Stimulated activated CD8-positive, alpha-beta memory T cell treated with anti-CD3 and anti-CD28 coated beads, Interleukin-15, amount 100 ng/mL, for 24 hours (primary cell): ENCODE measurements at places on chromosomes 4 and X.

DNA sequence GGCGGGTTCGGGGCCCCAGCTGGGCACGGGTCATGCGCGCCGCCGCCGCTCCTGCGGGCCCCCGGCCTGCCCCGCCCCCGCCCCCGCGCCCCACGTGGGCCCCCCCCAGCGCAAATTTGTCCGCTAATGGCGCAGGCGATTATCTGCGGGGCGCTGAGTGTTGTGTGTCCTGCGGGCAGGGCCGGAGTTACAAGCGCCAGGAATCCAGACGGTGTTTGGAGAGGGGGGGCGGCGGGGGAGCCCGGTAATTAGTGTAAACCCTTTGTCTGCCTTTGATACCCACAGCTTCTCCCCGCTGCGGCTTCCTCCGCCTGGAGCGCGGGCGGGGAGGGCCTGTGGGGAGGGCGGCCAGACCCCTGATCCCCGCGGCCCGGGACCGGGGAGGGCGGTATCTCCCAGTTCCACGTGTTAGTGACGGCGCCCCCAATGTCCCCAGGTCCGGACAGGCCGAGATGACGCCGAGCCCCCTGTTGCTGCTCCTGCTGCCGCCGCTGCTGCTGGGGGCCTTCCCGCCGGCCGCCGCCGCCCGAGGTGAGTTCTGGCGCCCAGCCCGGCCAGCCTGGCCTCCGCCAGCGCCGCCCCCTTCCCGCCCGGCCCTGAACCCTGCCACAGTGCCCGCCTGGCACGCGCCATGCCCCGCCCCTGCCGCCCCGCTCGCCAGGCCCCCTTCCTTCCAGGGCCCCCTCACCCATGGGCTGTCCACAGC is 761 bp downstream of the FGFRL1 start:
- DNase-seq, result no peak

DNA sequence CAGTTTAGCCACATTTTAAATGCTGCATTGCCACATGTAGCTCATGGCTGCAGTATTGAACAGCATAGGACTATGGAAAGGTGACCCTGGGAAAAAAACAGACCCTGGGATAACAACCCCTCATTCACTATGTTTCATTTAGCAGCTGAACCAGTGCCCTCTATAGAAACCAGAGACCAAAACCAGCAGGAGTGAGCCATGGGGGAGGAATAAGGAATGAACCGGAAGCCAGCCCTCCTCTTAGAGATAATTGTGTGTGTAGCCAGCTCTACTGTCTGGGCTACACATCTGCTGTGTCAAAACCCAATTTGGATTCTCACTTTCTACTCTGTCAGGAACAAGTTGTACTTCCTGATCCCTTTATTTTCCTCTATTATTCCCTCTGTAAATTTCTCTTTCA is 158.5 kb upstream of the S100G start:
- no peak for DNase-seq

- no peak for DNase-seq
Observed at GRCh38 chr4:154487145-154487544, 4.5 kb downstream of the DCHS2 start.

DNA sequence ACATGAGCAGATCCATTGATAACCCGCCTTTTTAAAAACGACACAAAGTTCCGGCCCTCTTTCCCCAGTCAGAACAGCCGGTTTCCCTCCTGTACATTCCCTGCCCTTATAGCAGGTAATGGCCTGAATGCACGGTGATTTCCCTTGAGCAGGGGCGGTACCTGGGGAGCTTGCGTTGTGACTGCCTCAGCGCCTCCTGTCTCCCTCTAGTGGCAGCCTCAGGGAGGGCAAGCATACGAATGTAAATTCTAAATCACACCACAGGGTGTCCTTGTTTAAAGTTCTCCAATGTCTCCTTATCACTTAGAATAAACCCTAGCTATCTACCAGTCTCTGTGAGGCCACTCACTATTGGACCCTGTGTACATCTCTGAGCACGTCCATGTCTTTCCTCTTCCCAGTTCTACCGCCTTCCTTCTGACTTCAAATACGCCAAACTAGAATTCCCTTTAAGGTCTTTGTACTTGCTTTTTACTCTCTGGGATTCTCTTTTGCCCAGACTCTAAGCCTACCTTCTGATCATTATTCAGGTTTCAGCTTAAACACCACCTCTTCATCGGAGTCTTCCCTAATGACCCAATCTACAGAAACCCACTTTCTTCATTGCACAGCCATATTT is 18.4 kb upstream of the LDB2 start:
- peak; percentile 37 for DNase-seq

DNA sequence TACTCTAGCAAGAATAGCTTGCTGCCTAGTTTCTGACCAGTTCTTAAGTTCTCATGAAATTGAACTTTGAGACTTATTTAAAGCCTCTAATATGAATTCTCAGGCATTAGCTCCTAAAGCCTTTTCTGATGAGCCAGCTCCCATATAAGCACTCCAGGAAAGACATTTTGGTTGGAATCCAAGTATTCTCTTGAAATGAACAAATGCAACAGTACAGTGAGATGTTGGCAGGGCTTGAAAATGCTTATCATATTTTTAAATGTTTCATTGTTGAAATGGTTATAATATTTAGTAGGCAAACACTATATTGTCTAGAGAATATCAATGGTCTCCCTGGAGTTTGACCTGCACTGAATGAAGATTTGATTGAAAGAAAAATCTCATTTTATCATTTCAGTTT is 240.3 kb downstream of the ANK2 start:
- DNase-seq, result no peak

- DNase-seq, result no peak
Observed at GRCh38 chr4:24736066-24736465, 59.3 kb upstream of the SOD3 start.

DNA sequence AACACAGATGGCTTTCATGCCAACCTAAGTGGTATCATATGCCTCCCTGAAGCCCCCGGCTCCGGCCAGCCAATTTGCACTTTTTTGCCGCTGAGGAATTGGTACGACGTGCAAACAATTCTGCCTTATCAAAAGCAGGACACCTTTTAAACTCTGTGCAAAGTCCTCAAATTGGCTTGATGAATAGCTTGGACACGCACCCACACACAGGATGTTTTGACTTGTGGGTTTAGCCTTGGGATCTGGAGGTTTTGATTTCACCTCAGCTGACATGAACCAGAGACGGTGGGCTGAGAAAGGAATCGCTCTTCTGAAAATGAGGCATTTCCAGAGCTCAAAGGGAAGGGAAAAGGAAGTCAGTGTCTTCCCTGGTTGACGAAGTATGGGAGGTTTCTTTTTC is 110.8 kb upstream of the SHOX start:
- DNase-seq, result no peak

DNA sequence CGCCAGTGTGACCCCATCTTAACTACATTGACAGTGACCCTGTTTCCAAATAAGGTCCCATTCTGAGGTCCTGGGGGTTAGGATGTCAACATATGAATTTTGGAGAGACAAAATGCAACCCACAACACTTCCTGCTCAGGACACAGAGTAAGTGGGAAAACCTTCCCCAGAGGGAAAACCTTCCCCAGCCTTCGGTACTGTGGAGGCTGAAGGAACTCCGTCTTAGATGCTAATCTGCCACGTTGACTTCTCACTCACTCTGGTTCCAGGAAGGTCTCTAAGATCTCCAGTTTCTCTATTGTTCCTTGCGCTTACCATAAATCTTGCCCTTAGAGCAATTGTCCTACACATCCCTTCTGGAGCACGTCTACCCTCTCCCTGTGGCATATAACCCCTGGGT is 29.7 kb upstream of the HMX1 start:
- DNase-seq, result no peak

DNA sequence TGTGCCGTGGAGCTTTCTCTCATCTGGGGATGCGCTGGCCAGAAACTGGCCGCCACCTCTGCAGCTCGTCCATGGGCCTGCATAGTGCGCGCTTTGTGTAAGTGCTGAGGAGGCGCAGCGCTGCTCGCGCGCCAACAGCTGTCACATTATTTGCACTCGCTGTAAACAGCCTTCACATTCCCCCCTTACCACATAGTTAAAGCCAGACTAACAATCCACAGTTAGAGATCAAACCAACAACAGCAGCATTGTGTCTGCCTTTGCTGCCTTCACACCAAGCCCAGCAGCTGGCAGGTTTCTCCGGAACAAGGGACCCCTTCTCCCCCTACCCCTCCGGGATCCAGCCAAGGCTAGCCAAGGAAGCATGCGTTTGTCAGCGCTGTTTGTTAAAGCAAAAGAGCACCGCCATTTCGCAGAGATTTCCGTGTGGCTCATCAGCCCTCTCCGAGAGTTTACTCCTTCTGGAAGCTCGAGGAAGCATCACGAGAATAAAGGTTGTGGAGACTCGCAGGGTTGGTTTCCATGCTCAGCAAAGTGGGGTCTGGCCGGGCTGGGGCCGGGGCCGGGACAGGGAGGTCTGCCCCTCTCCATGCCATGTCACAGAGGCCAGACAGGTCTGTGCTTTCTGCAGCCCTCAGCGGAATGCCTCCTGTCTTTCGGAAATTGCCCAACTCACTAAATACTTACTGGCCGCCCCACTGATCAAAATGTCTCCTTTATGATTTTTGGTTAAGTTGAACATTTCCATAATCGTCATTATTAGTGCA is 11.0 kb downstream of the BCOR start:
- no peak for DNase-seq

GRCh38 chr4:96316776-96317175 is 476.9 kb downstream of the PDHA2 start:
- no peak for DNase-seq

- DNase-seq, result no peak
Observed at GRCh38 chr4:76504613-76505465, 69.8 kb downstream of the SHROOM3 start.

GRCh38 chr4:66949419-66949818 is 595.9 kb downstream of the CENPC start:
- no peak for DNase-seq

DNA sequence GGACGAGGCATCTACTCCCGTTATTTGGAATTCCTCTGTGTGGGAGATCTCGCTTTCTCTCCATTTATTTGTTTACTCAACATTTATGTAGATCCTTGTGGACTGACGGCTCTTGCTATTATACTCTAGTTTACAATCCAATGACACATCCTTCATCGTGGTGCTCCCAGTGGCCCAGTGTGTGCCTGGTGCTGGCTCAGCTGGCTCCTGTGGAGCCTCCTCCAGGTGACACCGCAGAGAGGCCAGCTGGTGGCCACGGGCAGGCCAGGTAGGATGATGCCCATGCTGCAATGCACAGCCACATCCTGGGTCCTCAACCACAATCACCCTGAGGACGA is 84.0 kb upstream of the AFAP1 start:
- no peak for DNase-seq

GRCh38 chrX:5730556-5730955 is 498.1 kb downstream of the NLGN4X start:
- no peak for DNase-seq

DNA sequence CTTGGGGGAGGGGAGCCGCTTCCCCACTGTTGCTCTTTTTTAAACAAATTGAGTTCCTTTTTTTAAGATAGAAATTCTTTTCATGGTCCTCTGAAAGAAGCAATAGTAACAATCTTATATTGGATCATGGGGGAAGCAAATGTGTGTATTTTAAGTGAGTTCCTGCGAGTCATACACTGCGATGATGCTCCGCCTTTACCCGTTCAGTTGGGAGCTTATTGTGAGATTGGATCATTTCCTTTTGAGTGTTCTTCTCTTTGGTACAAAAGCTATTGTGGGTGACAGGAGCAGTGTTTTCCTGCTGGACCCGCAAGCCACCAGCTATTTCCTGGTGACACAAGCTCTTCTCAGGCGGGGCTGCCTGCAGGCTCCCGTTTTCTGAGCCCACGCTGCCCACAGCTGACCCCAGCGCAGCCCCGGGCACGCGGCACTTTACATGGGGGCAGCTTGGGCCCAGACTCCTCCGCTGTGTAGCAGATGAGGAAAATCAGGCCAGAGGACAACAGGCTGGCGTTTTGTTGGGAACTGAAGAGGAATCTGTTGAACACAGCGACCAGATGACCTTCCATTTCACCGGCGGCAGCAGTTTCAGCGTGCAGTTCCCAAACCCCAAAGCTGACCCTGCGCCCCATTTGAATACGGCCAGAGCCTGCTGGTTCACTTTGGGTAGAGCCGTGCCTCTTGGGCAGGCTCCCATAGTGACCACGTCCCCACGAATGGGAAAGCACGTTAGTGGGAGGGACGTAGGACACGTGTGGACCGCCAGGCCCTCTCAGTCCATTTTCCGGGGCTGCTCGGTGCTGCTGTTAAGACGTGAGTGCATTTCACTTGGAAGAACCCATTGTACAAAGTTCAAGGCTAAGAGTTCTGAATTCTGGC is 12.2 kb downstream of the TADA2B start:
- DNase-seq, result no peak

- DNase-seq, result no peak
Observed at GRCh38 chr4:153296040-153296823, 48.3 kb upstream of the MND1 start.

DNA sequence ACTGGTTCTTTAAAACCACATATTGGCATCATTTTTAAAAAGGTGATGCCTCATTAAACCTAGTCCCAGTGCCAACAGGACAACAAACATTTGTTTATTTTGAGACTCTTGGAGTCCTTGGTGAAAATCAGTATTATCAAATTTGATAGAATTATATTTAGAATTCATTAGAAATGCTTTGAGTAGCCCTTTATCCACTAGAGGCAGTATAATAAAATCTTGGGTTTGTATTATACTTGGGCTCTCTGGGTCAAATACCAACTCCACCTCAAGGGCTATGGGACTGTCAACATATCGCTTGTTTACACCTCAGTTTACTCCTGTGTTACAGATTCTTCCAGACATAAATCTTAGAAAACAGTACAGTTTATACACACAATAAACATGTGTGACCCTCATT is 335.7 kb upstream of the FSTL5 start:
- DNase-seq, result no peak

DNA sequence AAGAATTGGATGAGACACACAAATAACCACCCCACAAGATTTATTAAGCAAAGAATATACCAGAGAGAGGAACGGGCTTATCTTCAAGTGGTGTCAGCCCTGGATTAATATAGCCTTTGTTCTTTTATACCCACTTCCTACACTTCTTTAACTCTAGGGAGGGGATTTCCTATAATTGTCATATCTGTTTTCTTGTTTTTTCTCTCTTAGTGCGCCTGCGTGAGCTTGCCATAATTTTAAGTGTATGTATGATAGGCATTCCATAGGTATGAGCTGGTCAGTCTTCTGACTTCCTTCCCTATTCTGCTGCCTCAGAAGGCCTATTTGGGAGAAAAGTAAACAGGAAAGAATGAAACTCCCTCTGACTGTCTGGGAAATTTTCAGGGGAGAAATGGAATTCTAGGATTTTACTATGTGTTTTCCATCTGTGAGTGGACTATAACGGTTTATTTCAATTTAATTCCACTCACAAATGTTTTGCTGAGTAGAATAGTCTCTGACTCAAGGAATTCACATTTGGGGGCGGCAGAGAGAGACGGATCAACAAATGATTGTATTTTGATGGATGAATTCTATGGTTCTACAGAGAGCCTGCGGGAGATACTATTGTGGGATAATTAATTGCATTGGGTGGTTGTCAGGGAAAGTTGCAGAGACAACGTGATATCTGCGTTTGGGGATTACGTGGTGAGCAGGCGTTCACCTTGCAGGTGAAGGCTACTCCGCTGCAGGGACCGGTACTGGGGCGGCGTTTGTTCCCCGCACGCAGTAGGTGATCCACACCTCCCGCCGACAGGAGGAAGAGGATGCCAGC is 626 bp upstream of the CEP135 start:
- no peak for DNase-seq

- no peak for DNase-seq
Observed at GRCh38 chrX:136431625-136432024, 56.1 kb upstream of the BRS3 start.

- DNase-seq, result no peak
Observed at GRCh38 chrX:132101206-132101605, 26.6 kb downstream of the FRMD7 start.

- no peak for DNase-seq
Observed at GRCh38 chrX:71400710-71401109, 34.6 kb downstream of the TAF1 start.

- DNase-seq, result no peak
Observed at GRCh38 chr4:153326513-153326912, 18.0 kb upstream of the MND1 start.
